ENCODE measurements at places on chromosomes 12 and 14.

- no peak for DNase-seq
Observed at GRCh38 chr12:24600551-24600950, 348.4 kb downstream of the BCAT1 start.

DNA sequence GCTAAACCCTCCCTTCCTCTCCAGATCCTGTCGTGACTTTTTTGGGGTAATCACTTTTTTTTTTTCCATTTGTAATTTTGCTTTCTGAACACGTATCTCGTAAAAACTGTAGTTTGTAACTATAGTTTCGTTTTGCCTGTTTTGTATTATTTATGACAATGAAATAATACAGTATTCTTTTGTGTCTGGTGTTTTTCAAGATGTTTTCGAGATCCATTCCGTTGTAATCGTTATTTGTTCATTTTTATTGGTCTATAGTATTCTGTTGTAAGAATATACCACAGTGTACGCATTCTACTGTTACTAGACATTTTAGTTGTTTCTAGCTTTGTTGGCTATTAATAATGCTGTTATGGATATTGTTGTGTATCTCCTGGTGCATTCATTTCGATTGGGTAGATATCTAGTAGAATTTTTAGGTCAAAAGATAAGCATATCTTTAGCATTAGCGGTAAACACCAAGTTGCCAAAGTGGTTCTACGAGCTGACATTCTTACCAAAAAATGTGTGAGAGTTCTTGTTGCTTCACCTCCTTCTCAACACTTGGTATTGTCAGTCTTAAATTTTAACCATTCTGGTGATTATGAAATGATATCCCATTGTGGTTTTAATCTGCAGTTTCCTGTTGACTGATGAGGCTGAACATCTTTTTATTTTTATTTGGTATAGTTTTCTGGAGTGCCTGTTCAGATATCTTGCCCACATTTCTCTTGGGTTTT lies 92.3 kb upstream of the EVL start:
- DNase-seq = no peak

GRCh38 chr14:42550310-42550709 lies 943.6 kb downstream of the LRFN5 start:
- no peak for DNase-seq

- no peak for DNase-seq
Observed at GRCh38 chr12:75781532-75782046, 250.0 kb downstream of the PHLDA1 start.
